Muscle of arm (tissue), 14 donors: ENCODE measurements at places on chromosomes 7 and 10. TPM values are rescaled to one million over a fixed set of nuclear protein-coding genes. Genes with fewer than 3 reads are reported as not detected.

DNA sequence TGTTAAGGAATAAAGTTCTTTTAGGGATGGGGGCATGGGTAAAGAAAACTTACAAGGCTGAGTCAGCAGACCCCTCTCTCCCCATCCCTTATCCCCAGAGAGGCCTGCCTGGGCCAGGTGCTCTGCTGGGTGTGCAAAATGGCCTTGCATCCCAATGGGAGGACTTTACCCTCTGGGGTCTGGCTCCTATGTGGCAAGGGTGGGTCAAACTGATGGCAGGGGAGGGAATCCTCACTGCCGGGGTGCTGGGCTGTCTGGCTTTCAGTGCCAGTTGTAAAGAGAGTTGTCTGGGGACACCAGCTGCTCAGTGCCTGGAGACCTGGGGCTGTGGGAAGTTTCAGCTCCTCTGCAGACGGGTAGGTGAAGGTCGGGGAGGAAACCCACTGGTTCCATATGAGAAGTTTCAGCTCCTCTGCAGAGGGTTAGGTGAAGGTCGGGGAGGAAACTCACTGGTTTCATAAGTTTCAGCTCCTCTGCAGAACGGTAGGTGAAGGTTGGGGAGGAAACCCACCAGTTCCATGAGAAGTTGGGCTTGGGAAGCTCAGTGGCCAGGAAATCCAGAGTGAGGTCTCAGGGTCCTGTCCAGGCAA, 127.2 kb upstream of the PODXL start:
- no peak for DNase-seq

GRCh38 chr7:42997611-42998010, 65.4 kb downstream of the MRPL32 start:
- DNase-seq: no peak

DNA sequence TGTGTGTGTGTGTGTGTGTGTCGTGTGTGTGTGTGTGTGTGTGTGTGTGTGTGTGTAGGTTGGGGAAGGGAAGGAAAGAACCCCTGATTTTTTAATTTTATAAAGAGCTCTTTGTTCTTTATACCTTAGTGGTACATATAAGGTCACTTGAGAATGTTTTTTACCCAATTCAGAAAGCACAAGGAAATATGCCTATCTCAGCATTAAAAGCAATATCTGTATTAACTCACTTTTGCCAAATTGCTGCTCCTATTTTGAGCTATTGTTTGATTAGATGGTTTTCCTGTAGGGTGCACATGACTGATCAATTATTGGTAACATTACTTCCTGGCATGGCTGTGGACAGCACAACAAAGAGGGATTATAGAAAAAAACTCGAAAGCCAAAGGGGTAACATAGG, 60.5 kb downstream of the SEMA3D start:
- no peak for DNase-seq

GRCh38 chr7:47488969-47489342, 93.0 kb downstream of the TNS3 start:
- no peak for DNase-seq

- DNase-seq: no peak
These were observed 22.5 kb upstream of the SPOCK2 start for GRCh38 chr10:72110673-72111401.

Gene PPP1R17
- polyA plus RNA-seq: not detected
